ENCODE measurements at places on chromosomes 2 and 18.

DNA sequence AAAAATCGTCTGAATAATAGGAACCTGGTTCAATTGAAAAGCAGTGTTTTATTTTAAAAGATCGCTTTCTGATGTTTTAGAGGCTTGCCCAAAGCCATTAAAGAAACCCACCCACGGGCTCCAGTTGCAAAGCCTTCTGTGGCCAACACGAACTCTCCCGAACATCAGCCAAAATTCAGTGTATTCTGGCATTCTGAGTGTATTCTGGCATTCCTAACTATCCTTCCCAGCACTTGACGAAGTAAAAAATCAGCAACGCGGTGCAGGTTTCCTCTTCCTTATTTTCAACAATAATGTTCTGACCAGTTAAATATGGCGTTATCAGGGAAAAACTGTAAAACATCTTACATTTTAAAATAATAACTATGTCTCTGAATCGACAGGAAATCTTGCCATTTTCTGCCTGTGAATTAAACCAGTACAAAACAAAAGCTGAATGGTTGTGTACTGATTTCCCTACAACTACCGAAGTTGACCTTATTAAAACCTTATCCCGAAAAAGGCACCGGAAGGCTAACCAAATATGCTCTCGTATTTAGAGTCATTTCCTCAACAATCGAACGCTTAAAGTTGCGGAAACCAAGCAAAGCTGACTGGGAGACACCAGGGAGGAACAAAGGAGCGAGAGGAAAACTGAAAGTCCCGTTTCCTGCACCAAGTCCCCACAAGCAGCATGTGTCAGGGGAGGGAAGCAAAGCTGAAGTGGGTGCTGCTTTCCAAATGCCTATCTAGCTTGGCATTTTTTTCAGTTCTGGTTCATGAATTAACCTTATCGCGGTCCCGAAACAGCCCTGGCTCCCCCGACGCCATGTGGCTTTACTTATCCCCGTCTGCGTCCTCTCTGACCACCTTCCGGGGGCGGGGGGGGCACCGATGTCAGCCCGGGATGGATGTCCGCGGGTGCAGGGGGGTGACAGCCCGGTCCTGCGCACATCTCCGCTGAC lies 44.3 kb downstream of the ZNF516 start:
- peak; percentile 59 for DNase-seq

DNA sequence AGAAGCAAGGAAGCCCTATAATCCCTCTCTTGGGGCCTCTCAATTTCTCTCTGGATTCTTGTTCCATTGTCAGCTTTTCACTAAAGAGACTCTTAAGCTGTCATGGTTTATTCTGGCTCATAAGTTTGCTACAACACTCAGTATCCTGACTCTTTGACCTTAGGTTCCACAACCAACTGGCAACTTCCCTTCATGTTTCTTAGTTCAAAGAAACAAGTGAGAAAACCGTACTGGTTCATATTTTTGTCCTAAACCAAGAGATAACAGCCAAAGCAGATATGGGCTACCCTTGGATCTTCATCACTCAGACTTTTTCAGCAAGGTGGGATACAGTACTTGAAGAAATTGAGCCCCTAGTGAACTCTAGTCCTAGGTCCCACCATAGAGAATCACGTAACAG lies 109.9 kb upstream of the CRIM1 start:
- DNase-seq = no peak

DNA sequence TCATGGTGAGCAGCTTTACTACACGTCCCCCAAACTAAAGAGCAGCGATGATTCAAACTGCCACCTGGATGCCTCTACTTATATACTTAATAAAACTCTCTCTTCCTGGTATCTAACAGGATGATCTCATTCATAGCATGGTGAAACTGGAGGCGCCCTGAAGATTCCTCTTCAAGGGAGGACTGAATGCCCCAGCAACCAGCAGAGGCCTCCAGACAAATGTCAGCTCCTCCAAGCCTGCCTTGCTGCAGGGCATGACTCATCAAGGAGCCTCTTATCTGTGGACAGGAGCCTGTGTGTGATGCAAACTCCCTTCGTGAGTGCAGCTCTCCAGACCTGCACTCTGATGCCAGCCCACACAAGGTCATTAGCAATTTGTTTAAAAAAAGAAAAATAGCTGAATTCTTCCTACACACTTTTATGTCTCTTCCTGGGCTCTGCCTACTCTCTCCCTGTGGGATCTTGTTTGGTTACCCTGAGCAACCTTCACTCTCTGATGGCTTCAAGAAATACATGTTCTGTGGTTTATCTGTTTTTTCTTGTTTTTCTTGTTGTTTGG lies 30.2 kb downstream of the LONRF2 start:
- DNase-seq = no peak

GRCh38 chr2:64327510-64328414 lies 126.2 kb upstream of the LGALSL start:
- DNase-seq = no peak

- DNase-seq = no peak
Measured at GRCh38 chr2:161379740-161380139, 36.4 kb upstream of the TBR1 start.

GRCh38 chr2:130336877-130337734 lies 5.6 kb upstream of the IMP4 start:
- DNase-seq = peak; percentile 85

DNA sequence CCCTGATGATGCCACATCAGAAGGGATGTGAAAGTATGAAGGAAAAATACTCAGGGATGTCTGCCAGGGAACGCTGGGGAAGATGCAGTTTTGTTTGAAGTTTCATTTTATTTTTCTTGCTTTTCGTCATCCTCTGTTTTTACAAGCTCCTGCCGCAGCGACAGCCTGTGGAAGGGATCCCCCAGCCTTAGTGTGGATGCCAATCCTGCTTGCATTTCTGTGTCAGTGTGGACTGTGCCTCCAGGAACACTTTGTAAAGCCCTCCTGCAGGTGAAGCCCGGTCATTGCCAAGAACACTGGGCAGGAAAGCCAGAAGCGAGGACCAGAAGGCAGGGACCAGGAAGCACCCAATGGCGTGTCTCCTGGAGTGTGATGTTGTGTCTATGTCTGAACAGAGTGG lies 234.3 kb downstream of the SEPTIN10 start:
- no peak for DNase-seq

DNA sequence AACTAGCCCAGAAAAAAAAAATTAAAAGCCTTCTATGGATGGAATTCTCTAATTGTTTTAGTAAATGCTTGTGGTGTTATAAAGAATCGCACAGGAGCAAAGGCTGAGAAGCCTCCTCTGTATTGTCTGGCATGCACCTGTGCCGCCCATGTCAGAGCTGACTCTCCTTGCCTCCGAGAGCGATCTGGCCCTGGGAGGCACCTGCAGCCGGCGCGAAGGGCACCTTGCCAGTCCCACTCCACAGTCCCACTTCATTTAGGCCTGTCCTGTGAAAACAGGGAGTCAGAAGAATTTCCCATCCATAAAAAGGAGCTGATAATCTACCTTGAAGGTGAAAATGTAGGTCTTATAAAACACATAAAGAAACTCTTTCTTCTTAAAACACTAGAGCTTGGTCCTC lies 170.9 kb upstream of the PXDN start:
- DNase-seq = no peak

- DNase-seq = no peak
Measured at GRCh38 chr2:64937687-64938491, 51.3 kb upstream of the SLC1A4 start.

DNA sequence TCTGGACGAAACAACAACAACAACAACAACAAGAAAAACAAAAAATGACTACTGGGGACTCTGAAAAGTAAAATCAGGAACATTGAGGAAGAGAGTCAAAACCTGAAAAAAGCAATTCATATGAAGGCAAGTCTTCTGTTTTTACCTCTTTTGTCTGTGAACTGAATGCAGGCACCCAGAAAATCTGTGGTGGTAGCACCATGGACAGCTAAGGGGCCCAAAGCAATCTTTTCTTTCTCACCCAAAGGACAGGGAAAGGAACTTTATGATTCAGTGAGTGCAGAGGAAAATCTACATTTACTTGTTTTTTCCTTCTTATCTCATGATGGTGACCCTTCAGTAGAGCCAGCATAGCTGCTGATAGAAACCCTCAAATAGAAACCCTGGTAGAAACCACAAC lies 10.4 kb downstream of the ALK start:
- DNase-seq = no peak

- no peak for DNase-seq
Measured at GRCh38 chr2:47050021-47050760, 104.9 kb downstream of the STPG4 start.

DNA sequence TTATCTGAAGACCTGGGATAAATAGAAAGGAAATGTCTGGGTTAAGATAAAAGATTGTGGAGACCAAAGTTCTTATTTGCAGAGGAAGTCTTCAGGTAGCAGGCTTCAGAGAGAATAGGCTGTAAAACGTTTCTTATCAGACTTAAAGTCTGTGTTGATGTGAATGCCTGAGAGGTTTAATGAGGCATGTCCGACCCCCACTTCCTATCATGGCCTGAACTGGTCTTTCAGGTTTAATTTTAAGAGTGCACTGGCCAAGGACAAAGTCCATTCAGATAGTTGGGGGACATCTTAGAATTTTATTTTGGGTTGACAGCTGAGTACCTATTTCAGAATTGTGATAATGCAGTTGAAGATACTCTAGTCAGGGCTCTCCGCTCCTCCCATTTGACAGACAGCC lies 92.1 kb downstream of the ATL2 start:
- DNase-seq = no peak

DNA sequence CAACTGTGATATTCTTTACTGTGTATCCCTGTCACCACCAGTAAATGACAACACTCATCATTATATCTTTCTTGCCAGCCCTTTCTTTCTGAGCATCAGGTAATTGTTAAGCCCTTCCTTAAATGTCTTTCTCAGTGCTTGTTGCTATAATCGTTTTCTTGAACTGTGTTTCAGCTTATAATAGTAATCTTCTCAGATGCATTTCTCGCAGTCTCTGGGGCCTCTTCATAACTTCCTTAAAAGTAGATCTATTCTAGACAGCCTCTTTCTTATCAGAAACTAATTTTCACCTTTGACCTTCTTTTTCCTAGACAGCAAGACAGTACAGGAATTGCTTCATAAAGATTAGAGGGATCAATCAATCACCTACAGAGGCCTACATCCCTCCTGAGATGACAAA lies 648.1 kb downstream of the CPS1 start:
- no peak for DNase-seq
